ENCODE measurements at places on chromosomes 2 and 18. TPM values are rescaled to one million over a fixed set of nuclear protein-coding genes. Genes with fewer than 3 reads are reported as not detected.

TFPI gene
- 43.8 TPM for total RNA-seq

ACKR3 gene
- total RNA-seq, result 5.4 TPM

RSAD2 gene
- 5.8 TPM for total RNA-seq

- no peak for DNase-seq
Measured at GRCh38 chr2:142596334-142597088, 281.0 kb upstream of the KYNU start.

DNA sequence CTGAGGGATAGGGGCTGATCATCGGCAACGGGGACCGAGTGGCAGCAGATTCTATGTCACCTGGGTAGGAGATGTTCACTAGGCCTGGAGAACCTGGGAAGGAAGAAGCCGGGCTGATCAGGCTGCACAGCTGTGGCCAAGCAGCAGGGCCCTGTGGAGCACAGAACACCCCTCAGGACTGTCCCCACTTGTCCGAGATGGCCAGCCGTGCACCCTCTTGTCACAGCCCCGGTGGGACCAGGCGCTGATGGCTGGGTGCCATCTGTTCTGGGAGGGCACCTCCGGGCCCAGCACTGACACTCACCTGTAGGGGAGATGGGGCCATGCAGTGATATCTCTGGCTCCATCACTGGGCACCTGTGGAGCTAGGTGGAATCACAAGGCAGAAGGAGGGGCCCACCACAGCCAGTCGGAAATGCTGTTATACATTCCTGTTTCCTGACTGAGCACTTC, 217.9 kb upstream of the RAB6C start:
- no peak for DNase-seq

DNA sequence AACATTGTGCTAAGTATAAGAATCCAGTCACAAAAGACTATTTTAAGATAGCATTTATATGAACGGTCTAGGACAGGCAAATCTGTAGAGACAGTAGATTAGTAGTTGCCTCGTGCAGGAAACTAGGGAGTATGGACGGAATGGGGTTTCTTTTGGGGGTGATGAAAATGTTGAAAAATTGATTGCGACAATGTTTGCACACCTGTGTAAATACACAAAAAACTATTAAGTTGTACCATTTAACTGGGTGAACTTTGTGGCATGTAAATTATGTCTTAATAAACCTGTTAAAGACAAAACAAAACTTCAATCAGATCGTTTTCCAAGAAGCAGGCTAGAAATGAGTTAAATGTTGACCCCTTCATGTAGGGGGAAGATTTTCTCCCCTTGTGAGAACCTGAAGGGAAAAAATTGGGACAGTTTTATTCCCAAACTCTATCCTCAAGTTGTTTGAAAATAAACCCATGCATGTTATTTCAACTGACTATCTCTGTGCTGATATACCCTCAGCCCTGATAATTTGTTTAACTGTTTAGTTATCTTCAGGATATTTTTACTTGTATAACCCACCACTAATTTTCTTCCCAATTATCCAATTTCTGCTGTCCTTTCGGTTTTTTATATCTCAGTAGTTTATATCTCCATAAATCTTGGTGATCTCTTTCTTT, 87.2 kb downstream of the CAMKMT start:
- DNase-seq, result no peak

DNA sequence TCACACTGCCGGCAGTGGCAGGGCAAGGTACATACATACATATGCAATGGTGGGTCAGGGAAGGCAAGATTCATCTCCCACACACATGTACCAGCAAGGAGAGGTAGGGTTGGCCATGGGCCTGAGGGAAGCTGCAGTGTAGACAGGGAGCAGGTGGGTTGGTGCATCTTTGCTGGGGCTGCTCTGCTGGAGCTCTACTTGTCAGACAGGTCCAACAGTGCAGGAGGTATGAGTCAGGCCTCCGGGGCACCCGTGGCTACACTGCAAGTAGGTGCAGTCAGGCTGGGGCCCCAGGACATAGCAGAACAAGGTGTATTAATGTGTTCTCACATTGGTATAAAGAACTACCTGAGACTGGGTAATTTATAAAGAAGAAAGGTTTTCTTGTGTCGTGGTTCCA, 281.1 kb upstream of the COL3A1 start:
- no peak for DNase-seq

DNA sequence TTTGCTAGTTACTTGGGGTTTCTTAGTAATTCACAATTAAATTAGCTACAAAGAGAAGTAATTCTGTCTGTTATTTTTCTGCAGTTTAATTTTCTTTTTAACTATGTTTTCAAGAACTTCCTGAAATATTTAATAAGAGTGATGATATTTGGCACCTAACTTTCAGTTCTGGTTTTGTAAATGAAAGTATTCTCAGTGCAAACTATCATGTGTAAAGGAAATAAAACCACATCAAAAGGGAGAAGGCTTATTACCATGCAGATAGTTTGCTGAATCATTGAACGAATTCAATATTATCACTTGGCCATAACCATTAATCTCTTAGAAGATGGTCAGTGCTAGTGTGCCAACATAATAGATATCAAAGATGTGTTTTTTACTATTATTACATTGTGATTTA, 29.2 kb downstream of the DYTN start:
- DNase-seq, result no peak

- DNase-seq, result peak; percentile 32
Measured at GRCh38 chr18:31942291-31942998, 483 bp downstream of the TRAPPC8 start.

- DNase-seq, result no peak
Measured at GRCh38 chr2:127118038-127118437, 11.1 kb upstream of the BIN1 start.

DNA sequence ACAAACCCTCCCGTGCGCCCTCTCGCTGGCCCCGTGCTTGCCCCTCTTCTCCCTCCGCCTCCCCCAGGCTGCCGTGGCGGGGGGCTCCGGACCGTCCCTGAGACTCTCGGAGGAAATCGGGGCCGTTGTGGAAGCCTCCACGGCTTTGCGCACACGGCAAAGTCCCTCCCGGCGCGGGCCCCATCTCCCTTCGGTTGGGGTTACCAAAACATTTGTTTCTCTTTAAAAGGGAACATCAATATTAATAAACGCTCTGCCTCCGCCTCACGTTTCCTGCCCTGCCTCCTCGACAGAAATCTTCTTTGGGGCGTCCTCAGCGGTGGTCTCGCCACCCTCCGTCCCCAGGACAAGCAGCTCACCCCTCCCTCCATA, 3.8 kb downstream of the PAX3 start:
- DNase-seq, result no peak

- peak; percentile 19 for DNase-seq
Measured at GRCh38 chr2:71069376-71069775, 928 bp downstream of the NAGK start.

GRCh38 chr2:5392658-5393057, 299.5 kb upstream of the SOX11 start:
- peak; percentile 25 for DNase-seq

- no peak for DNase-seq
Measured at GRCh38 chr2:44772669-44773378, 168.7 kb upstream of the SIX3 start.
